ENCODE measurements at places on chromosomes 7 and 10.

GRCh38 chr10:46520381-46520780, 36.1 kb downstream of the GPRIN2 start:
- DNase-seq, result no peak

DNA sequence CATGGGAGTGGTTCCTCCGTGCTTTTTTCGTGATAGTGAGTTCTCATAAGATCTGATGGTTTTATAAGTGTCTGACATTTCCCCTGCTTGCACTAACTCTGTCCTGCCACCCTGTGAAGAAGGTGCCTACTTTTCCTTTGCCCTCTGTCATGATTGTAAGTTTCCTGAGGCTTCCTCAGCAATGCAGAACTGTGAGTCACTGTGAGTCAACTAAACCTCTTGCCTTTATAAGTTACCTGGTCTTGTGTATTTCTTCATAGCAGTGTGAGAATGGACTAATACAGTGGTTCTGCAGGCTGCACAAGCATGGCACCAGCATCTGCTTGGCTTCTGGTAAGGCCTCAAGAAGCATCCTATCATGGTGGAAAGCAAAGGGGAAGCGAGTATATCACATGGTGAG, 1144.6 kb downstream of the SORCS3 start:
- no peak for DNase-seq

DNA sequence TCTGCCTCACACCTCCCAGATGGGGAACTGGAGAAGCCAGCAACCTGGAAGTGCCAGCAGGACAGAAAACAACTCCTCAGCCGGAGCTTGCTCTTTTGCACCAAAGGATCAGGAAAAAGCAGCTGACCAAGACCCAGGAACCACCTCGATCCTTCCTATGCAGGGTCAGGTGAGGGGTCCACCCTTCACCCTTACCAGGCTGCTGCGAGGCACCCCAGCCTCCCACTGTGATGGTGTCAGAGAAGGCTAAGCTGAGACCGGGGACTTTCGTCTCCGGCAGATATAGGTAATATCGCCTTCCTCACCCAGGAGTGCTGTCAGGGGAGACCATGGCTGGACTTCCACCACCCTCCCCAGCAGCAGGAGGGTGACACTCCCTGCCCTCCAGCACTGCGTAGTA, 254.7 kb downstream of the TCERG1L start:
- DNase-seq, result no peak

DNA sequence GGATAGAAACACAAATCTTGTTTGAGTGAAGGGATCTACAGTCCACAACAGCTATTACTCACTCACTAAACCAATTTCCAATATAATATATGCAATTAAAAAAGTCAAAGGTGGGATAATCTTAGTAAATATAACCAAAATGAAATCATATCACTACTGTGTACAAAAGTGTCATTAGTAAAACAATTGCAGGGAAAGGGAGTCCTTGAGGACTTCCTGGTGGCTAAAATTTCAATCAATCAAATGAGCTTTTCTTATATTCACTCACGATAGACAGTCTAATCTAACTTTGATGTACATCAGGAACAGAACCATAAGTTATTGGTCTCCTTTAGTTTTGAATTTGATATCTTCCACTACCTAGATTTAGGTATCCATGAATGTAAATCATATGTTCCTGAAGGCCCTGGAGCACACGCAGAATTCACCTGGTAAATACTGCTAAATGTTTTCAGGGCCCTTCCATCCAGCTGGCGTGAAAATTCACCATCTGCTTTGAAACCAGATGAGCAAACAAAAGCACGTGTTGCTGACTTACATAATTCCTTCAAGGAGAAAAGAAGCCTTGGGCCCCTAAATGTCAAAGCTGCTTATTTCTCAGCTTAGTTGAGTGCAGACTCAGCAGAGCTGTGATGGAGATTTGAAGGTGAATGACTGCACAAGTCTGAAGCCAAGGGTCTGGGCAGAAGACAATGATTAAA, 159.3 kb upstream of the TMEM196 start:
- DNase-seq, result no peak

- DNase-seq, result no peak
Observed at GRCh38 chr7:120941064-120941463, 9.5 kb upstream of the ING3 start.

- DNase-seq, result no peak
Observed at GRCh38 chr7:2953588-2954407, 89.9 kb downstream of the CARD11 start.

DNA sequence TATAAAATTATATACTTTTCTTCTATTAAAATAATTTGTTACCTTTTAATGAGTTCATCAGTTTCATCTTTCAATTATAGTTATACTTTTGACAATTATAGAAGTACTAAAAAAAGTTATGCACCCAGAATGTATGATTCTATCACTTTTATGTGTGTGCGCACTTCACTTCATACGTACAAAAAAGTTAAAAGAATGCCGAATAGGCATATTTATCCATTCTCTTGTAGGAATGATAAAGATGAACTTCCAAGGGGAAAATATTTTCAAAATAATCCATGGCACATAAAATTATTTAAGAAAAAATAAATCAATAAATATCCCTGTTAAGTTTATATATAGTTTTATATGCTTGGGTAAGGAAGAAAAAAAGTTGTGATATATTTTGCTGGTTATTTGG, 166.9 kb upstream of the PRSS1 start:
- DNase-seq, result no peak

GRCh38 chr7:67019562-67020390, 23.1 kb downstream of the TYW1 start:
- no peak for DNase-seq

DNA sequence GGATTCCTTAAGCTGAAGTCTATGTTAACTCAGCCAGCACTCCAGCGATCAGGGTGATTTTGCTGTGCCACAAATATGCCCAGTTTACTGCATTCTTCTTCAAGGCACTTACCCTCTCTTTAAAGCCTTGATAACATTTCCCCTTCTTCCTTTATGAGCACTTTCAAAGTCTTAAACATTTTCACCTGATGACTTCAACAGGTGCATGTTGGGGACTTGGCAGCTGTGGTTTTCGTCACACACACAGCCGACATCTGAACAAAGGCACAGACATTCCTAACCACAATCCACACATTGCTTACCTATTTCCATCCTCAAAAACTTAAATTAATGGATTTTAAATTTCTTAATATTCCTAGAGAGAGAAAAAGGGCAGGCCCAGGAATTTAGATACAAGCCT, 331.5 kb downstream of the CRPPA start:
- DNase-seq, result no peak

GRCh38 chr10:119409906-119410305, 132.6 kb downstream of the RGS10 start:
- DNase-seq, result no peak

All from GM12864 (cell line).